Amniotic stem cell (primary cell): ENCODE measurements at places on chromosomes 12 and 14.
A peak's percentile ranks its signal among the peaks of the same experiment; 100 is the strongest.

DNA sequence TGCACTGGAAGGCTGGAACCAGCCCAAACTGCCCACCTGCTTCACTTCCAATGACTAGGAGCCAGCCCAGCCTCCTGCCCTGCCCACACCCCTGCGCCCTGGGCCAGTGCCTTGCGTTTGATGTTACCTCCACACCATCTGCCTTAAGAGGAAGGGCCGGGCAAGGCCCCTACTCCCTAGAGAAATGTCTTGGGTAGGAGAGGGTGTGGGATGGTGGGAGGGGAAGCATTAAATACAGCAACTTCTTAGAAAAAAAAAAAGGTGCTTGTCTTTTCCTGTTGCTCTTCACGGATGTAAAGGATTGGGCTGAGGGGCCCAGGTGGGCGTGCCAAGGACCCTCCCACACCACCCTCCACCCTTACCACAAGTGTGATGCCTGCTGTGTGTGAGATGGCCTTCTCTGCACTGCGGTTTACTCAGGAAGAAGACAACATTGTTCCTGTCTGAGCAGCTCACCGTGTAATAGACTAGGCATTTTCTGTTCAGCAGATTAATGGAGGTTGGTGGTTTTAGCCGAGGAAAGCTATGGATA lies 99.9 kb downstream of the NINJ2 start:
- DNase-seq: no peak

DNA sequence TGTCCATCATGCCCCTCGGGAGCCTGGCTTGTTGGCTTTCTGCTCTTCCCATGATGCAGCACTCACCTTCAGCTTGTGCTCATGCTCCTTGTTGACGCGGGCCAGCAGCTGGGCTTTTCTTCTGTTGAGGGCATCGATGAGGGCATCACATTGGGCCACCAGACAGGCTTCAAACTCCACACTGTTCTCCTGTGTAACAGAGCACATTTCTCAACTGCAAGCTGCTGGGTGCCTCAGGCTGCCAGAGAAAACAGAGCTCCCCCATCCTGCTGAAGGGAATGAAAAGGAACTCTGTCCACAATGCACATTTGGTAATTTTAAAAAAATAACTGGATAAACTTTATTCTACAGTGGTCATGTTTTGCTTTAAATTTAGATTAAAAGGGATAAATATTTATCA lies 72.1 kb downstream of the TRIM9 start:
- no peak for DNase-seq

DNA sequence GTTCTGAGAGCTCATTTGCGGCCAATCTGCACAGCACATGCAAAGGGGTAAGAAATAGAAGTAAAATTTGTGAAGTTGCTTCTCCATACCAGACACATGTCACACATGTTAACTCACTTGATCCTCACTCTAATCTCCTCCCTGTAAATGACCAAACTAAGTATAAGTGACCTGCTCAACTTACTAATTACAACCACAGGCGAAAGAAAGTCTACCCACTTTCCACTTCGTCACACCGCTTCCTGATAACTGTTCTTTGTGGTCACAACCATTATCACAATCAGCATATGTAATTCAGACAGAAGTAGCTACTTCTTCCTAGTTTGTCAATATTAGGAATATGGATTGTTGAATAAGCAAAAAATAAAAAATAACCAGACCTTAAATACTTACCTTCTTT lies 293.7 kb upstream of the CLEC14A start:
- DNase-seq: no peak

DNA sequence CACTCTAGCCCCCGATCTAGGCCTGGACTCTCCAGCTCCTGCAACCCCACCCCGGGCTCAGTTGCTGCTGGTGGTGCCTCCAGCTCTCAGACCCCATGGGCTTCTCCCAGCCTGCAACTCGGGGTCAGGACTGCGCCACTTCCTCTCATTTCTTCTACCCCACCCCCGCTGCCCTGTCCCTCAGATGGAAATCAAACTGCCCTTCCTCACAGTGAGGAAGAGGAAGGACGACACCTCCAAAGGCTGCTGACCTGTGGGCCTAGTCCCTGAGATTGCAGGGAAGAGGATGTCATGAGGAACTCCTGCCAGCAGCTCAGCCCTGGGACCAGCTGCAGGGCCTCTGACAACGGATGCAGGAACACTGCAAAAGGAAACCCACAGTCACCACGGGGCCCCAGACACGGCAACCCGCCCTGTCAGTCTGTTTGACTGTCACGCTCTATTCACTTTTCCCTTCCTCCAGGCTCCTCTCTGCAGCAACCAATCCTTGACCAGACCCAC lies 29.3 kb upstream of the PNMA1 start:
- DNase-seq: no peak

DNA sequence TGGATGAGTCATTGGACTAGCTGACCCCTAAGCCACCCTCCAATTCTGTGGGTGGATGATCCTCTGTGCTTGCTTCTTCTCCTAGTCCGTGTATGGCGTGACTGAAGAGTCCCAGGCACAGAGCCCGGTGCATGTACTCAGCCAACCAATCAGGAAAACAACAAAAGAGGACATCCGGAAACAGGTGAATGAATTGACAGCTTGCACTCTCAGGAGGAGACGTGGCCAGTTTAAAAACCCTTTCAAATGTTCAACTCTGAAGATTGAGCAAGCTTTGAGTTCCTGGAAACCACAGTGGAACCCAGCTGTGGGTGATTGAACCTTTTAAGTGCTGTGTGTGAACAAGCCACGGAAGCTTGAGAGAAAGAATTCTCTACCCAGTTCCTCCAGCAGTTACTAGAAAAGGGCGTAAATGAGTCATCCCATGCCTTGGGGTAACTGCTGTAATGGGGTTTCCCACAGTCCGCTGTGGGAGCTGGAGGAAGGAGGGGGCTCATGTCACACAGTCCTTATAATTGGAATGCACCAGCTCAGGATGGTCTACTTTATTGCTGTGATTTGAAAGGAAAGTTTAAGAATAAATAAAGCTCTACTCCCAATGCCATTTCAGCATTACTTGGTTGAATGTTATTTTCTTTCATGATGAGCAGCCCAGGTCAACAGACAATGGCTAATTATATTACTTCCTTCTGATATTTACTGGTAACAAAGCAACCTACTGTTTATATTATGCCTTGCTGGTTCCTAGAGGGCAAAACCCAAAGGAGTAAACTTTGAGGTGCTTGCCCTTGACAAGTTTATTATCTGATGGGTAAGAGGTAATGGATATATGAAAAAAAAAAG lies 417.0 kb downstream of the DPF3 start:
- DNase-seq: no peak

- no peak for DNase-seq
Measured at GRCh38 chr12:113456761-113457160, 14.9 kb downstream of the LHX5 start.

DNA sequence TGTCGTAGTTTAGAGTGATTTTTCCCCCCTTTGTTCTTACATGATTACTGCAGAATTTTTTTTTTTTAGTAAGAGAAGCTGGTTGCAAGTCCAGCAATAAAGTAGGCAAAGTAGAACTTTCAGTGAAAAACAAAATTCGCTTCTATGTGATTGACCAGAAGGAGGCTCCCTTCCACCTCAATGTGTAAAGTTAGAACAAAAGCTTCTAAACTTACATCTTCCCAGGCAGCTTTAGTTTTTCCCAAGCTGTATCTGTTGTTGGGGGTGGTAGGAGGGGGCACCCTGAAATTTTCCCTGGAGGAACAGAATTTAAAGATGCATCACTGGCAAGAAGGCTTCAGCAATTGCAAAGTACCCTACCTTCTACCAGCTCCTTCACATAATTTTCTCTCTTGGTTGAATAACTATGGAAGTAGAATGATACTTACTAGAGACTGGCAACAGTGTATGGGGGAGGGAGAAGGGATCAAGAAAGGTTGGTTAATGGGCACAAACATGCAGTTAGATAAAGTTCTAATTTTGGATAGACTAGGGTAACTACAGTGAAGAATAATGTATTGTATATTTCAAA lies 87.3 kb upstream of the E2F7 start:
- DNase-seq: peak; percentile 21

GRCh38 chr14:94867946-94868771 lies 98.2 kb upstream of the GSC start:
- no peak for DNase-seq

- no peak for DNase-seq
Measured at GRCh38 chr12:113221997-113222729, 899 bp downstream of the TPCN1 start.

GRCh38 chr12:12495536-12495935 lies 67.1 kb downstream of the DUSP16 start:
- DNase-seq: no peak
